ENCODE measurements at places on chromosomes 5 and 9. TPM values are rescaled to one million over a fixed set of nuclear protein-coding genes. Genes with fewer than 3 reads are reported as not detected.

The CRHBP gene
- total RNA-seq = not detected

- no peak for DNase-seq
Observed at GRCh38 chr9:34454571-34455065, 3.8 kb downstream of the FAM219A start.

DNA sequence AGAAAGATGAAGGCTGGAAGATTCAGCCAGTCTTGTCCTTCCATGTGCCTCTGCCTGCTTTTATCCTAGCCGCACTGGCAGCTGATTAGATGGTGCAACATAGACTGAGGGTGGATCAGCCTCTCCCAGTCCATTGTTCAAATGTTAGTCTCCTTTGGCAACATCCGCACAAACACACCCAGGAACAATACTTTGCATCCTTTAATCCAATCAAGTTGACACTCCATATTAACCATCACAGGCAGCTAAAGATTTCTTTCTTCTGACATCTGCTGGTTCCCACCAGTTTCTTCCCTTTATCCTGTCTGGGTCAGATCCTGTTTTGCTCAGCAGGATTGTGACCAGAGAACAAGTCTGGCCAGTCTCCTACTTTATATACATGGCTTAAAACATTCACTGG, 276.5 kb upstream of the TYRP1 start:
- no peak for DNase-seq

- no peak for DNase-seq
Observed at GRCh38 chr5:38722918-38723317, 122.9 kb upstream of the OSMR start.

The DOCK2 gene
- total RNA-seq = 0.13 TPM

GRCh38 chr5:149024943-149025342, 37.9 kb downstream of the SH3TC2 start:
- no peak for DNase-seq

The SLC4A9 gene
- not detected for total RNA-seq

DNA sequence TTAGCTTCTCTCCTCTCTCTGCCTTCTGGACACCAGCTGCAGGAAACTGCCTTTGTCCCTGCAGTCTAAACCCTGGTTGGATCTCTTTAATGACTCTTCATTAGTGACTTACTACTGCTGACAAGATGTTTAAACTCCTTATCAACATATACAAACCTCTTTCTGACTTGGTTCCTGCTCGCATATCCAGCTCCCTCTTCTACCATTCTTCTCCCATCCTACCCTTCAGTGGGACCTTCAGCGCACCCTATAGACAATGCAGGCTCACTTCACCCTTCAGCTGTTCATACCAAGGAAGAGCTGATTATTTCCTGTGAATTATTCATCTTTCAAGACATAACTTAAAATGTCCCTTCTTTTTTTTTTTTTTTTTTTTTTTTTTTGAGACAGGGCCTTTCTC, 436.5 kb downstream of the KIAA0825 start:
- no peak for DNase-seq

- DNase-seq = no peak
Observed at GRCh38 chr9:129136446-129137035, 25.3 kb downstream of the PTPA start.
